Temporal lobe (tissue), 4 donors: ENCODE measurements at places on chromosomes 12 and 14. TPM values are rescaled to one million over a fixed set of nuclear protein-coding genes. Genes with fewer than 3 reads are reported as not detected.

Gene OSBPL8
- total RNA-seq, result 125 TPM

Gene C12orf56
- total RNA-seq, result 0.25 TPM

Gene CSAD
- 14.5 TPM for total RNA-seq

Gene TIMELESS
- total RNA-seq, result 4.2 TPM

Gene GLI1
- total RNA-seq, result 0.25 TPM

Gene CPM
- 1.7 TPM for total RNA-seq

Gene PEBP1
- 180 TPM for total RNA-seq

Gene MIP
- not detected for total RNA-seq

Gene TSPAN9
- 16.2 TPM for total RNA-seq

Gene LMNTD1
- 1.2 TPM for total RNA-seq

Gene APOLD1
- 31.2 TPM for total RNA-seq

Gene TRPV4
- 0.25 TPM for total RNA-seq

Gene LMO3
- total RNA-seq, result 654 TPM

Gene SART3
- 56.8 TPM for total RNA-seq

Gene GPX2
- not detected for total RNA-seq

Gene P2RX2
- not detected for total RNA-seq

Gene REP15
- 1.7 TPM for total RNA-seq

Gene HOTAIR
- not detected for total RNA-seq

Gene RNASE4
- 2.0 TPM for total RNA-seq

Gene FLVCR2
- total RNA-seq, result 1.7 TPM

Gene GYS2
- not detected for total RNA-seq

Gene KRT85
- total RNA-seq, result not detected

Gene CLEC1B
- not detected for total RNA-seq

Gene OASL
- under 0.01 TPM for total RNA-seq

Gene OTOGL
- total RNA-seq, result 0.25 TPM

Gene ZNF384
- total RNA-seq, result 21.4 TPM

Gene TUBA1B
- total RNA-seq, result 782 TPM

Gene SSTR1
- total RNA-seq, result 12.0 TPM

Gene HOXC12
- total RNA-seq, result not detected

Gene AQP2
- not detected for total RNA-seq

Gene CPNE6
- 46.2 TPM for total RNA-seq

Gene TMCC3
- 11.8 TPM for total RNA-seq

Gene TMEM52B
- total RNA-seq, result 0.25 TPM

Gene GLIPR1L2
- 1.7 TPM for total RNA-seq

Gene SCNN1A
- not detected for total RNA-seq

Gene SRSF9
- total RNA-seq, result 73.8 TPM

Gene DYRK2
- 73.3 TPM for total RNA-seq

Gene ANKRD33
- not detected for total RNA-seq

Gene DICER1
- 102 TPM for total RNA-seq

Gene TBC1D30
- 60.7 TPM for total RNA-seq

Gene PLCZ1
- total RNA-seq, result 0.25 TPM

Gene MYBPC1
- 2.2 TPM for total RNA-seq

Gene KRT71
- total RNA-seq, result 0.25 TPM

Gene FUT8
- 128 TPM for total RNA-seq

Gene TMEM233
- total RNA-seq, result not detected
